ENCODE measurements at places on chromosomes 3 and 15.

DNA sequence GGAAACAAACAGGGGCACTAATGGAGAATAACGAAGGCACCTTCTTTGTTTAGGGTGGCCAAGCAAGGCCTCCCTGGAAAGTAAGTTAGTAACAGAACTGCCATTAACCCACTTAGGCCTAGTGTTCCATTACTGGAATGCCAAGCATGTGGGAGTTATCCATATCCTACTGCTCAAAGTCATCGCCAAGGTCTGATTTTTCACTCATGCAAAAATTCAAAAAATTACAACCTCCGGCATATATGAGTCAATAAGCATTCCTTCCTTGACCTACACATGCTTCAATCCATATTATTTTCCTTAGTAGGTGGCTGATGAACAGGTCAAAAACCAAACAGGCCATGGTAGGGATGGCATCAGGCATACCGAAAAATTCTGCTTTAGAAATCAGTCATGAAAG lies 1097.2 kb downstream of the FHIT start:
- H3K36me3 ChIP-seq, result no peaks in the 10 kb centered on the region
- no peaks in the 10 kb centered on the region for H3K27me3 ChIP-seq
- no peaks in the 10 kb centered on the region for H3K4me1 ChIP-seq
- H3K4me3 ChIP-seq, result no peak overlapping the region
- no peak for DNase-seq

DNA sequence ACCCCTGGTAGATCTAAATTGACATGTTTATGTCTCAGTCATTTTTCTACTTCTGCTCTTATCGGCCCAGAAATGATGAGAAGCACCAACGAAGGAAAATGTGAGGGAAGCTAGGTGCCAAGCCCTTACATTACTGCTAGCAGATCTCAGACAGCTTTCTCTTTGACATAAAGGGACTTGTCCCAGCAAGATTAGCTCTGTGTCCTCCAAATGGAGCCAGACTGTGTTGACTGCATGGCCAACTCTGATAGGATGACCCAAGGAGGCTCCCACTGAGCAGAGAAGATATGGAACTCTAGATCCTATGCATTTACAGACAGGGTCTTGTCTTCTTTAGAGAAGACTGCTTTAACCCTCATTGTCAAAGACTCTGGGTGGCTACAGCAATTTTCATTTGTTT lies 2.8 kb upstream of the MCTP2 start:
- H3K36me3 ChIP-seq, result no peaks in the 10 kb centered on the region
- H3K27ac ChIP-seq, result no peak overlapping the region
- no peaks in the 10 kb centered on the region for H3K27me3 ChIP-seq

DNA sequence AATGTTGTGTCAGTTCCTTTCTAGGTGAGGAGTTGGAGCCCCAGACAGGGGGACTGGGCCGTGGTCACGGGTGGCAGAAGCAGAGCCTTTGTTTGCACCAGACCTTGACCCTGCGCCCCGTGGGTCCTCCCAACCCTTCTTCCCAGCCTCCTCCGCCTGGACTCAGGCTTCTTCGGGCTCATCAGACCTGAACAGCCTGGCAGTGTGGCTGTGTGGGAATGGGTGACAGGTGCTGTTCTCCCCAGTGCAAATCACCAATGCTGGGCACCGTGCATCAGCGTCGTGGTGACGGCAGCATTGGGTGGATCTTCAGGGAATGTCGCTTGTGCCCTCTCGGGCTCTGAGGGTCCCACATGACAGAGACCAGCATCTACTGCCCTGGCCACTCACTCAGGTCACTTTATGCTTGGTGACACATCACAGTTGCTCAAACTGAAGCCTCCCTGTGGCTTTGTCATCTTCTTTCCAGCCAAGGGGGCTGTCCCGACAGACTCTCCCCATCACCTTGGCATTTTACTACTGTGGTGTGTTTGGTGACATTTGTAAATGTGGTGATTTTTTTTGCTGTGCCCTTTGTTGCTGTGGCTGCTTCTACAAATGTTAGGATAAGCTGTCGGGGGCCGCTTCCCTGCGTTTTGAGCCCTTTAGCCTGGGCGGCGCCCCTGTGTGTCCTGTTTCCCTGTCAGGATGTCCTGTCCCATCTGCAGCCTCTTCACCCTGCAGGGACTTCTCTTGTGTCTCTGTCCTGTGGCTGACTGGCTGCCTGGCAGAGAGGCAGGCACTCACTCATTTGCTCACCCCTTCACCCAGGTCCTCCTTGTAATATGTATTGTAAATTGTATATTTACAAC lies 14.5 kb downstream of the APBA2 start:
- no peaks in the 10 kb centered on the region for H3K27me3 ChIP-seq
- no peak overlapping the region for H3K4me3 ChIP-seq
- no peak for DNase-seq
- no peaks in the 10 kb centered on the region for H3K4me1 ChIP-seq
- no peaks in the 10 kb centered on the region for H3K36me3 ChIP-seq

GRCh38 chr3:141482245-141482922 lies 4.4 kb upstream of the RASA2 start:
- no peaks in the 10 kb centered on the region for H3K27me3 ChIP-seq
- H3K4me1 ChIP-seq, result peaks cover 21% of the 10 kb centered on the region
- H3K27ac ChIP-seq, result no peak overlapping the region

- H3K4me3 ChIP-seq, result no peak overlapping the region
- DNase-seq, result no peak
- no peaks in the 10 kb centered on the region for H3K4me1 ChIP-seq
- no peaks in the 10 kb centered on the region for H3K36me3 ChIP-seq
Observed at GRCh38 chr3:365268-365667, 168.7 kb downstream of the CHL1 start.

DNA sequence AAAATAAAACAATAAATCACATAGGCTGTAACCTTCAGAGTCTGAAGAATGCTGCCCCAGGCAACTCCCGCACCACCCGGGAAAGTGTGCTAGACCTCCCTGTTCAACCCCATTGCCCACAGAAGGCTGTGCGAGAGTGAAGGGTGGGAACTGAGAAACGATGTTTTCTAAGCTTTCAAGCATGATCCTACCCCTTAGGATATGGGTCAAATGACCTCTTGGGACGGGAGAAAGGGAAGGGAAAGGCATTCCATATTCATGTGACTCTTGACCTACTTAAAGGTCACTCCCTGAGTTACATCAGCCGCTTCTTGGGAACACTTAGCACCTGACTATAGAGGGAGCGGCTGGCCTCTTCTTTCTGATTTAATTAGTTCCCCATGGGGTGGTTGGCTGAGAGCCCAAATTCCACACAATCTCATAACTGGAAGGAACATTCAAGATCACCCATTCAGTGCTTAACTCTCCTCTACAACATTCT lies 114.7 kb upstream of the SLC24A5 start:
- no peak overlapping the region for H3K4me3 ChIP-seq
- H3K27me3 ChIP-seq, result no peaks in the 10 kb centered on the region
- H3K4me1 ChIP-seq, result peaks cover 6% of the 10 kb centered on the region
- H3K27ac ChIP-seq, result no peak overlapping the region
- no peaks in the 10 kb centered on the region for H3K36me3 ChIP-seq

- peak overlapping the region; percentile 3 for H3K27ac ChIP-seq
- peaks cover 11% of the 10 kb centered on the region for H3K4me1 ChIP-seq
- H3K4me3 ChIP-seq, result no peak overlapping the region
- H3K36me3 ChIP-seq, result no peaks in the 10 kb centered on the region
- H3K27me3 ChIP-seq, result no peaks in the 10 kb centered on the region
Observed at GRCh38 chr3:26099692-26100091, 309.8 kb downstream of the OXSM start.

Measured in stomach (tissue), 19 donors.